SK-N-SH treated with all-trans-retinoic acid at 6 μM for 48 hours (cell line): ENCODE measurements at places on chromosomes 7 and 10.
A peak's percentile ranks its signal among the peaks of the same experiment; 100 is the strongest.

DNA sequence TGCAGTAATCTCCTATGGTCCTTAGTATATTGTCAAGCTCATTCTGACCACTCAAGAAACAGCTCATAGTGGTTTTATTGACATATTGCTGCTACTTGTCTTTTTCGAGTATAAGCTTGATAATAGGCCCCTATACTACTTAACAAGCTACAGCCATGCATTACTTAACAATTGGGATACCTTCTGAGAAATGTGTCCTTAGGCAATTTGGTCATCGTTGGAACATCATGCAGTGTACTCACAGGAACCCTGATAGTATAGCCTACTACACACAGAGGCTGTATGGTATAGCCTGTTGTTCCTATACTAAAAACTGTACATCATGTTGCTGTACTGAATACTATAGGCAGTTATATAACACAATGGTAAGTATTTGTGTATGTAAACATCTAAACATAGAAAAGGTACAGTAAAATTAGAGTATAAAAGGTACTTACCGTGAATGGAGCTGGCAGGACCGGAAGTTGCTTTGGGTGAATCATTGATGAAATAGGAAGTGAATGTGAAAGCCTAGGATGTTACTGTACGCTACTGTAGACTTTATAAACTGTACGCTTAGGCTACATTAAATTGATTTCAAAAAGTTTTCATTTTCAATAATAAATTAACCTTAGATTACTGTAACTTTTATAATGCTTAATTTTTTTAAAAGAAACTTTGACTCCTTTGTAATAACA is 160.9 kb downstream of the LRRC4 start:
- ATAC-seq, result no peak

DNA sequence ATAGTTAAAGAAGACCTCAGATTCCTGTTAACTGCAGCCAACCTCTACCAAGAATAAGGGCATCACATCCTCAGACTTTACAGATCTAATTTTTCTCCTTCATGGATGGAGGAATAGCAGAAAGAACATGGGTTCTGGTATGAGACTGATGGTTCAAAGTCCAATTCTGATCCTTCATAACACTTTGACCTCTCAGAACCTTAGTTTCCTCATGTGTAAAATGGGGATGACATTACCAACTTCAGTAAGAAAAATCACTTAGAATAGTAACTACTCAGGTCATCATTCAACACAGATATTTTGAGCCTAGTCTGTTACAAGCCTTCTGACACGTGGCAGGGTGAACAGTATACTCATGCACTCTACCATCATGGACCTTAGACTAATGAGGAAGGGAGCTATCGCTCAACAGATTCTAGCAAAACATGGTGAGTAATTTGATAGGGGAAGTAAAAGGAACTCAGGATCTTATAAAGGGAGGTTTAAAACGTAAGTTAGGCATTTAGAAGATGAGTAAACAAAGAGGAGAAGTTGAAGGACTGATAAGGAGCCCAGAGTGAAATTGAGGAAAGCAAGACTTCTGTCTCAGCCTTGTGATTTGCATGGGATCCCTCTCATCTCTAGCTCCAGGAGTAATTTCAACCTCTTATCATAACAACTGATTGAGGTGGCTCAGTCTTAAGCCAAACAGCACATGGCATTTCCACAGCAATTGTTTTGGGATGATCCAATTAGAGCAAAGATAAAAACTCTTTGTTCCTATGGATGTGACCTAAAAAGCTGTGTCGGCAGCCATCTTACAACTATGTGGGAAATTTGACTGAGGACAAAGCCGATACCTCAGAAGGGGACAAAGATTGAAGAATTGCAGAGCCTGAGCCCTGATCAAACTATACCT is 69.2 kb upstream of the TCF7L2 start:
- no peak for ATAC-seq

DNA sequence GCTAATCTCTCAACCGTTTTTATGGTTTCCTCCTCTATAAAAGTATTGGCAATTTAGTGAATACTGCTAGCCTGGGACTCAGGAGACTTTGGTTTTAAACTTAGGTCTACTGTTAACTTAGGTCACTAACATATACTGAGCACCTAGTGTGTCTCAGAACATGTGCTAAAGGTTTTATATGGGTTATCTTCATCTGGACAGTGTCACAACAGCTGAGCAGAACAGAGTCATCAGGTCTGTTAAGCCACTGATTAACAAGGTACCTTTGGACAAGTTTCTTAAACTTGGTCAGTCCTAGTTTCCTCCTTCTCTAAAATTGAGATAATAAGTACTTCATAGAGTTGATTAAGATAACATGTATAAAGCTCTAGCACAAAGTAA is 30.6 kb downstream of the NET1 start:
- ATAC-seq, result no peak

DNA sequence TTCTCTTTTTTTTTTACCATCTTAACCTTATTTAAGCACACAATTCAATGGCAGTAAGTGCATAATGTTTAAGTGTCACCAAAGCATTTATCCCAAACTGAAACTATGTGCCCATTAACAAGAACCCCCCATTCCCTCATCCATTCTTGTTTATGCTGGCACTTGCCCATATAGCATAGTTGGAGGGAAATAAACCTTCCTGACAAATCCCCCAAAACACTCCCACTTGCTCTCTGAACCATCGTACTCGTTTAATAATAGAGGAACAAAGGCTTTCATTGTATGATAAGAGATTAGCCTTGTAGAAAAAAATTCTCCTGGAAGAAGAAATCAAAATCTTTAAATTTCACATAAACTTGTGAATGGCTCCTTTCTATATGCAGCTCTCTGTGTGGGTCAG is 26.4 kb upstream of the KCNMA1 start:
- no peak; the same call in 2 of the 3 replicates for ATAC-seq

- ATAC-seq, result no peak
Observed at GRCh38 chr7:72275382-72276070, 136.6 kb downstream of the CALN1 start.

GRCh38 chr7:146119002-146119401 is 2.4 kb downstream of the CNTNAP2 start:
- no peak for ATAC-seq

DNA sequence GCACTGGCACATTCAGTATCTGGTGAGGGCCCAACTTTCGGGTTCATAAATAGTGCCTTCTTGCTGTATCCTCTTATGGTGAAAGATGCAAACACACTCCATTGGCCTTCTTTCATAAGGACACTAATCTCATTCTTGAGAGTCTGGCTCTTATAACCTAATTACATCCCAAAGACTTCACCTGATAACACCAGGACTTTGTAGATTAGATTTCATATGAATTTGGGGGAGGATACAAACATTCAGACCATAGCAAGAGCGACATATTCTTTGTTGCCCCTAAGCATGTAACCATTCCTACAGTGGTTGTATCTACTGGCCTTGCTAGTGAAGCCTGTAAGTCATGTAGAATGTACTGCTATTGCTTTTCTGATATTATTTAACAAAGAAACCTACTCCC is 525.2 kb downstream of the GFRA1 start:
- no peak for ATAC-seq

DNA sequence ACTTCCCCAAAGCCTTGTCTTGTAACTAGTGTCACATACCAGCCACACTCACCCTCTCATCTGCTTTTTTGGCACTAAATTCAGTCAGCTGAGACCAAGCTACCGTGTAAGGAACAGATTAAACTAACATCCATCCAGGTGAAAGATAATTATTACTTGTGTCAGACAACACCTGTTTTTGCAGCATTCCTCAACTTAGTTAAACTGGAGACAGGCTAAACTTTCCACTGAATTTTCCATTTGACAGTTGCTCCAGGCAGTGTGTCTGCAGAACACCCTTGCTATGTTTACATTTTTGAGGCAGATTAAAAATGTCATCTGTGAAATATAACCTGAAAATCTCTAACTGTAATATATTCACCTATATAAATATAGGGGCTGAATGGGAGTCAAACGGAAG is 73.6 kb downstream of the CYP26A1 start:
- no peak for ATAC-seq

- ATAC-seq, result no peak
Observed at GRCh38 chr10:4337563-4337962, 488.4 kb upstream of the AKR1E2 start.

GRCh38 chr10:126867567-126868365 is 37.5 kb upstream of the DOCK1 start:
- ATAC-seq, result peak; percentile 58

DNA sequence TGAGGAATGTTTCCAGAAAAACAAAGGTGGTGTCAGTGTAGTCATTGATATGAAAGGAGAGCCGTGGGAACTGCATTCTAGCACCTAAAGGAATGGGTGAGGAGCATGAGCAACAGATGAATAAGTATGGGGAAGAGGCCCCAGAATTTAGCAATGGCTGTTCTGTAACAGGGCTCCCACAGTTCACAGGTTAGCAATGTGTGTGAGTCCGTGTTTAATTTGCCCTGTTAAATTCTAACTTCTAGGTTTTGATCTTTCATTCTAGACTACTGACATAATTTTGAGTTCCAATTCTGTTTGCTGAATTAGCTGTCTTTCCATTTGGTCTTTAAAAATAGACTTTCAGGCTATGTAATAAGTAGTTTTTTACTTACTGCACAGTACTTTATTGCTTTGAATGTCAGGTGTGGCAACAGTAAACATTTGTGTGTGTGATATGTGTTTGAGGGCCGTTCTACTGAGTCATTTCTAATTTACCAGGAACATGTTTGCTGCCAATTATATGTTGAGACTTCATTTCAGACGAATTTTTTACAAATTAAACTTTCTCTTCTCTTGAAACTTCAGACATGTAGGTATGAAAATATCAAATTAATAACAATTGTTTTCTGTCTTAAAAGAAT is 8.8 kb downstream of the STK17A start:
- ATAC-seq, result peak; percentile 14; the same call in 1 of the 3 replicates
